ENCODE measurements at places on chromosomes 5 and 9.

DNA sequence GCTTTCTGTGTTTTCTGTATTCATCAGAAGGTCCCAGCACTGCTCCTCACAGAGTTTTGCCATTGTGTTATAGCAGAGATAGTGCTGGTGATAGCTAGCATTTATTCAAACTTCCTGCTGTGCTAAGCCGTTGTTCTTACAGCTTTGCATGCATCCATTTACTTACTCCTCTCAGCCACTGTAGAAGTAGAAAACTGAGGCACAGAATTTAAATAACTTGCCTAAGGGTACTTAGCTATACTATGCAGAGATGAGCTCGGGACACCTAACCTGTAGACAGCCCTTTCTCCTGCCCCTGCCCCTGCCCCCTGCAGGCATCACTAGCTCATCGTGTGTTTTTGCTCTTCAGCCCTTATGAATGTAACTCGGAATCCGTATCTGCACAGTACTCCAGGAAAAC is 227.6 kb downstream of the SAXO1 start:
- no peak overlapping the region for H3K27ac ChIP-seq
- DNase-seq, result no peak
- H3K27me3 ChIP-seq, result no peaks in the 10 kb centered on the region
- H3K4me1 ChIP-seq, result peaks cover 6% of the 10 kb centered on the region
- no peaks in the 10 kb centered on the region for H3K36me3 ChIP-seq

DNA sequence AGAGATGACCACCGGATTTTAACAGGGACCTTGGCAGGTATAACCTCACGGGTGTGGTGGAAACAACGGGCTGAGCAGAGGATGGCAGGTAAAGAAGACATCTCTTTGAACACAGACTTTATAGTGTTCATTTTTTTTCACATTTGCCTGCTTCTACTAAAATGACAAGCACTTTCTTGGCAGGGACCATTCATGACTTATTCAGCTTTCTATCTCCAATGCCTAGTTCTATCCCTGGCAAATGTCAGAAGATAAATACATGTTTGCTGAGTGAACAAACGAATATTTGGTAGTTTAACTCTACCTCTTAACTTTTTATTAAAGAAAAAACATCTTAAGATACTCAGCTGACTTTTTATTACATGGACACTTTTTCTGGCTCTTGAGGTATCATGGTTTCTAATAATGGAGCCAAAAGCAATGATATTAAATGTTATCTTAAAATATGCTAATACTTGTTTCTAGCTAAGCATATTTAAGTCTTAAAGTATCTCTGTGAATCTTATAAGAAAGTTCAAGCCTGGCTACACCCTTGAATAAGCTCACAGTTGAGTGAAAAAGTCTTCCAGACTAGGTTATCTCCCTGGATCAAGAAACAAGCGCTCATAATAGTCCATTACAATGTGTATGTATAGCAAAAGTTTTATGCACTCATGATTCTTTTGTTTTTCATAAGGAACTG is 8.5 kb downstream of the ELL2 start:
- no peaks in the 10 kb centered on the region for H3K36me3 ChIP-seq
- H3K4me1 ChIP-seq, result peaks cover 3% of the 10 kb centered on the region
- H3K27me3 ChIP-seq, result no peaks in the 10 kb centered on the region
- no peak for DNase-seq
- H3K27ac ChIP-seq, result no peak overlapping the region

DNA sequence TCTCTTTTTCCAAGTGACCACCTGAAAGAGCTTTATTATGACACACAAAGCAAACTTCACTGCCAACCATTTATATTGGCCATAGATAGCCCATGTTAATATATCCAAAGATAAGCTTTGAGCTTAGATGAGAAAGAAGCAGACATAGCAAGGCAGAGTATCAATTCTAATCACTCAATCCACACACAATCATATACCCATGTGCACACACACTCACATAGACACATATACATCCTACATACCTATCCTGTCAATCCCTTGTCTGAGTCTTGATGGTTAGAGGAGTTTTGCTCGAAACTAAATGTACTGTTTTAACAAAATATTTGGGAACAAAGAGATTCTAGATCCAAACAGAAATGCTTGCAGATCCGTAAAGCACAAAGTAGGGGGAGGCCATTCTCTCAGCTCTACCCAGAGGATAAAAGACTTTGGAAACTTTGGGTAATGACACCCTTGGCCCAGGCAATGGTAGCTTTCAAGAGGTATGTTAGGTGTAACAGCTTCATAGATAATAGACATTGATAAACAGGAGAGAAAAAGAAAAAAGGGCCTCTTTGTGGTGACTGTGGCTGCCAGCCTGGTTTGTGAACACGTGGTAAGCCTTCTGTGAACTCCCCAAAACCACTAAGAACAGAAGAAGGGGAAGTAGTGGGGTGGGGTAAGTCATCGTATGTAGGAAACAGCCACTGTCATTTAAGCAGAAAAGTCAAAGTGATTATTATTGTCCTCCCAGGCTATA is 121.6 kb downstream of the TLR4 start:
- H3K36me3 ChIP-seq, result no peaks in the 10 kb centered on the region
- H3K27me3 ChIP-seq, result no peaks in the 10 kb centered on the region
- no peak overlapping the region for H3K4me3 ChIP-seq
- peaks cover 3% of the 10 kb centered on the region for H3K4me1 ChIP-seq

GRCh38 chr5:76125888-76126287 is 42.7 kb downstream of the SV2C start:
- H3K27me3 ChIP-seq, result no peaks in the 10 kb centered on the region
- H3K36me3 ChIP-seq, result no peaks in the 10 kb centered on the region
- no peak overlapping the region for H3K4me3 ChIP-seq

- no peaks in the 10 kb centered on the region for H3K27me3 ChIP-seq
- no peaks in the 10 kb centered on the region for H3K4me1 ChIP-seq
- no peaks in the 10 kb centered on the region for H3K36me3 ChIP-seq
- H3K27ac ChIP-seq, result no peak overlapping the region
- no peak for DNase-seq
Measured at GRCh38 chr9:74444369-74444768, 52.8 kb upstream of the RORB start.

DNA sequence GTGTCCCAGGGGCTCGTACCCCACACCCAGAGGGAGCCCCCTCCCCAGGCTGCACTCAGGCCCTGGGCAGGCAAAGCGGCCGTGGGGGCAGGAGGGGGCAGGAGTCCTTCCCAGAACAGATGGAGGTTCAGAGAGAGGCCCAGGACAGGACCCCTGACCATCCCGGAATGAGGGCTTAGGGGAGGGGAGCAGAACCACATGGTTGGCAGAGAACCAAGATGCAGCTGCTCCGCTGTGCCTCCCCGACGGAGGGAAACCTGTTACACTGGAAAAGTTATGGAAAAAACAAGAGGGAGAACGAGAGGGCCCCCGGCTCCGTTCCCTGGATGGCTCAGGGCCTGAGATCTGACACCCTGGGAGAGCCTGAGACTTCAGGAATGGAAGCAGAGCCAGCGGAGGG is 22.7 kb downstream of the SLC12A7 start:
- no peaks in the 10 kb centered on the region for H3K4me1 ChIP-seq
- DNase-seq, result no peak
- H3K27me3 ChIP-seq, result no peaks in the 10 kb centered on the region
- H3K36me3 ChIP-seq, result peaks cover 48% of the 10 kb centered on the region
- H3K4me3 ChIP-seq, result no peak overlapping the region

- no peaks in the 10 kb centered on the region for H3K4me1 ChIP-seq
- no peak overlapping the region for H3K27ac ChIP-seq
- no peak overlapping the region for H3K4me3 ChIP-seq
- no peaks in the 10 kb centered on the region for H3K36me3 ChIP-seq
Measured at GRCh38 chr9:108834959-108835665, 20.7 kb downstream of the ACTL7B start.

DNA sequence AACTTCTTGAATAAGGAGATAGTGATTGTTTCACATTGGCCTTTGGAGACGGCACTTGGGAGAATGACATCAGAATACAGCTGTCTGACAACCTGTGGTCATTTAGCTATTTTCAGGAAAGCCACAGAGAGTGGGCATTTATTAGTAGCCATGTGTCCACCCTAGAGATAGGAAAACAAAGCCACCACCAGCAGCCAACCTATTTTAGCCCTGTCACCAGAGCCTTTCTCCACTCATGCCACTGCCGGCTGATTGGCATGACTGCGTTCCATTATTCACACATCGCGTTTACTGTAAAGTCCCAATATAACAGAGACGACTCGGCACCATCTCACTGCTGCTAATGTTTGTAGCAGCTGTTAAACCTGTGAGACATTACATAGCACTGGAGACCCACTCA is 330.1 kb downstream of the NDUFS4 start:
- H3K4me3 ChIP-seq, result no peak overlapping the region
- H3K27me3 ChIP-seq, result no peaks in the 10 kb centered on the region
- no peaks in the 10 kb centered on the region for H3K36me3 ChIP-seq
- H3K4me1 ChIP-seq, result no peaks in the 10 kb centered on the region
- DNase-seq, result no peak

DNA sequence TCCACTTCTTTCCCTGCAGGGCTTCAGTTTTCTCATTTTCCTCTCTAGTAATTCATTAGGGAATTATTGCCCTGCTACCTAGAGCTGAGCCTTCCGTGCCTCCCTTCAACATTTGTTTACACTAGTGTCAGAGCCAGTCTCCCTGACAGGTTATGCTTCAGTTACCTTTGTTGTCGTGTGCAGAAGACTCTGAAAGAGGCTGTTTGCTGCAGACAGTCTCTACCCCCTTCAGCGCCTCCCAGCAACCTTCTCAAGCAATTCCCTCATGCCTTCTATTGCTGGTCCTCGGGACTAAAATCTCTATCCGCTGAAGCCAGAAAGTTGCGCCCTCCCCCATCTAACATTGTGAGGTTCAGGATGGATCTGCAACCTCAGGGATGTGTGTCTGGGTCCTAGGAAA is 12.8 kb downstream of the RALGPS1 start:
- no peak for DNase-seq
- H3K4me1 ChIP-seq, result no peaks in the 10 kb centered on the region
- H3K27me3 ChIP-seq, result no peaks in the 10 kb centered on the region
- H3K4me3 ChIP-seq, result no peak overlapping the region

GRCh38 chr5:55920784-55921183 is 69.6 kb downstream of the IL31RA start:
- H3K36me3 ChIP-seq, result no peaks in the 10 kb centered on the region
- no peak overlapping the region for H3K4me3 ChIP-seq
- H3K27me3 ChIP-seq, result no peaks in the 10 kb centered on the region
- no peaks in the 10 kb centered on the region for H3K4me1 ChIP-seq
- peak; percentile 37 for DNase-seq

- no peak overlapping the region for H3K27ac ChIP-seq
- H3K4me3 ChIP-seq, result no peak overlapping the region
- no peaks in the 10 kb centered on the region for H3K4me1 ChIP-seq
- H3K27me3 ChIP-seq, result no peaks in the 10 kb centered on the region
- peaks cover under 1% of the 10 kb centered on the region for H3K36me3 ChIP-seq
- DNase-seq, result no peak
Measured at GRCh38 chr9:36332006-36332405, 68.1 kb downstream of the RNF38 start.

DNA sequence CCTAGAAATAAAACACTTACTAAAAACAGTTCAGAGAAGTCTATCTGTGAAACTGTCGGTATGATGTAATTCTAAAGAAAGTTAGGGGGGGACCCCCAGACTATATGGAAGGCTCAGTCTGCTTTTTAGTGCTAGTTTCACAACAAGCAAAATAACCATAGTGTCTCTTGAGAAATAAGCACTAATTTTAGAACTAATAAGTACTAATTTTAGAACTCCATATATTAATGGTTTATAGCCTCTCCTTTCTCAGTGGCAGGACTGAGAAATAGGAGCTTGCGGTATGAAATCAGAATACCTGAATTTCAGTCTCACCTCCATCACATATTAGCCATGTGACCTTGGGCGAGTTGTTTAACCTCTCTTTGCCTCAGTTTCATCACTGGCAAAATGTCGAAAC is 1.4 kb upstream of the PHF24 start:
- H3K36me3 ChIP-seq, result no peaks in the 10 kb centered on the region
- no peak overlapping the region for H3K27ac ChIP-seq
- H3K4me1 ChIP-seq, result peaks cover 3% of the 10 kb centered on the region
- no peak for DNase-seq

DNA sequence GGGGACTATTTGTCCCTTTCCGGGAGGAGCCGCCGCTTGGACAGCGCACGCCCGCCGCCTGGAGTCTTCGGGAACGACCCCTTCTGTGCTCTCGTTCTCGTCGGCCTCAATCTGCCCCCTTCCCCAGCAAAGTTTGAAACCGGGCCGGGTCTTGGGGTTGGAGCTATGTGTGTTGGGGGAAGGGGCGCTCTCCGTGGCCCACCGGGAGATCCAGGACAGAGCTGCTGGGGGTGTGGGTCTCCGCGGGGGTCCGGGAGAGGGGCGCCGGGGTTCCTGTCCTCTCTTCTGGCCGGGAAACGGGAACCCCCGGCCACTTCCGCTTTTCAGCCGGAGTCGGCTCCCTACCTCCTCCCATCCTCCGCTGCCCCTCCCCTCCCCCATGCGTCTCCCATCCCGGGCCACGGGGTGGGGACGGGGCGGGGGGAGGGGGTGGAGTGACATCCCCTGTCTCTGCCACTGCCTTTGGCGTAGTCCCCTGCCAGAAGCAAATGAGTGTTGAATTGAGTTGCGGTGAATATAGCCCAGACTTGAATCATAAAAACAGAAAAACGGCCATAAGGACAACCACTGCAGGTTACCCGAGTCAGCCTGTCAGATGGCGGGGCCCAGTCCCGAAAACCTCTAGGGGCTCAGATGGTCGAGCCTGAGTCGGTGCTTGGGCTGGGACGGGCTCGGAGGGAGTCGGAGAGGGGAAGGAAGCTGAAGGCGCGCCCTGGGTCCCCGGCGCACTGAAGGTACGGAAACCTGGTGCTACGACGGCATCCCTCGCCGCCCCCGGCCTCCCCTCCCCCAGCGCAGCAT is 1.1 kb downstream of the CPLX2 start:
- peaks cover 9% of the 10 kb centered on the region for H3K4me1 ChIP-seq
- peak overlapping the region; percentile 65 for H3K4me3 ChIP-seq
- H3K36me3 ChIP-seq, result no peaks in the 10 kb centered on the region
- DNase-seq, result peak; percentile 69
- no peak overlapping the region for H3K27ac ChIP-seq
- H3K27me3 ChIP-seq, result peaks cover 7% of the 10 kb centered on the region

- no peak overlapping the region for H3K27ac ChIP-seq
- no peak overlapping the region for H3K4me3 ChIP-seq
- no peaks in the 10 kb centered on the region for H3K27me3 ChIP-seq
Measured at GRCh38 chr5:15463231-15463980, 36.6 kb upstream of the FBXL7 start.

DNA sequence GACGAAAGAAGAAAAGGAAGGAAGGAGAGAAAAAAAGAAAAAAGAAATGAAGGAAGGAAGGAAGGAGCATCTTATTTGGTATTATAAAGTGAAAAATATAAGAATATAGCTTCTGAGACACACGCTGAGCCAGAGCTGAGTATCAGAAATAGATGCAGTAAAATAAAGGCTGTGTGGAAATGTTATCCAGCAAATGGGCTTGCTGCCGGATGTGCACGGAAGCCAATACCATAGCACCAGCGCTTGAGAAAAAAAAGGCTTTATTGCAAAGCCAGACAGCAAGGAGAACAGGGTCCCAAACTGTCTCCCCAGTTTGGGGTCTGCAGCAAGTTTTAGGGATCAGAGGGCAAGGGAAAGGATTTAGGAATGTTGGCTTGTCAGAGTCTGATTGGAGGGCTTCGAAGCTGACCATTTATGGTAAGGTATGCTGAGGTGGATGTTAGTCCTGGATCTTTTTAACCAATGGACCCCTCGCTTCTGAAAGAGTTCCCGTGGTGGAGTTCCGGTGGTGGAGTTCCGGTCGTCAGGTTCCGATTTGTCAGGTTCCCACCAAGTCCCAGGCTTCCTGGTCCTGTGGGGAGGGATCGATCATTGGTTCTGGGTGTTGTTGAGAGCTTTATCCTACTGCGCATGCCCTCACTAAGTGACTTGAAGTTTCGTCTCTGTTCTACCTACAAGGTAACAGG is 70.4 kb downstream of the SFXN1 start:
- H3K27me3 ChIP-seq, result no peaks in the 10 kb centered on the region
- no peak overlapping the region for H3K4me3 ChIP-seq
- no peak for DNase-seq
- peak overlapping the region; percentile 83 for H3K27ac ChIP-seq
- no peaks in the 10 kb centered on the region for H3K36me3 ChIP-seq
- H3K4me1 ChIP-seq, result peaks cover 9% of the 10 kb centered on the region
